Endodermal cell (in vitro differentiated cells): ENCODE measurements at places on chromosomes 4 and X.
A peak's percentile ranks its signal among the peaks of the same experiment; 100 is the strongest.

DNA sequence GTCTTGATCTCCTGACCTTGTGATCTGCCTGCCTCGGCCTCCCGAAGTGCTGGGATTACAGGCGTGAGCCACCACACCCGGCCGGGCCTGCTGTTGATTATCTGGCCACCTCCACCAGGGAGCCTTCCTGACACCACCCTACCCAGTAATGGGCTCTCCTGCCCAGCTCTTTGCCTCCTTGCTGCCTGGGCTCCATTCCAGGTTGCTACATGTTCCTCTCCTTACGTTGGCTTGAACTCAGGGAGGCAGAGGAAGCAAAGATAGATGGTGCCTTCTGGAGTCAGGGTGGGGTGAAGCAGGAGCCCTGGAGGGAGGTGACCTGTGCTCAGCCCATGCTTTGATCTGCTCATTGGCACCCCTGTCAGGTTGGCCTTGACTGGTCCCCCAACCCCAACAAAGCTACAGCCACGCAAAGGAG is 26.3 kb downstream of the FLNA start:
- no peak overlapping the region for H3K27ac ChIP-seq
- no peaks in the 10 kb centered on the region for H3K27me3 ChIP-seq
- H3K4me1 ChIP-seq: no peaks in the 10 kb centered on the region
- H3K4me3 ChIP-seq: no peak overlapping the region
- DNase-seq: no peak
- H3K36me3 ChIP-seq: peaks cover 36% of the 10 kb centered on the region

- no peak overlapping the region for H3K4me3 ChIP-seq
- H3K27ac ChIP-seq: no peak overlapping the region
- DNase-seq: peak; percentile 68
- H3K4me1 ChIP-seq: no peaks in the 10 kb centered on the region
These were observed 94.0 kb downstream of the AFAP1 start for GRCh38 chr4:7845493-7846128.

- no peak for DNase-seq
- H3K4me3 ChIP-seq: no peak overlapping the region
- H3K36me3 ChIP-seq: no peaks in the 10 kb centered on the region
- H3K4me1 ChIP-seq: no peaks in the 10 kb centered on the region
- H3K27me3 ChIP-seq: no peaks in the 10 kb centered on the region
These were observed 136.1 kb downstream of the SNCA start for GRCh38 chr4:89700766-89701423.

DNA sequence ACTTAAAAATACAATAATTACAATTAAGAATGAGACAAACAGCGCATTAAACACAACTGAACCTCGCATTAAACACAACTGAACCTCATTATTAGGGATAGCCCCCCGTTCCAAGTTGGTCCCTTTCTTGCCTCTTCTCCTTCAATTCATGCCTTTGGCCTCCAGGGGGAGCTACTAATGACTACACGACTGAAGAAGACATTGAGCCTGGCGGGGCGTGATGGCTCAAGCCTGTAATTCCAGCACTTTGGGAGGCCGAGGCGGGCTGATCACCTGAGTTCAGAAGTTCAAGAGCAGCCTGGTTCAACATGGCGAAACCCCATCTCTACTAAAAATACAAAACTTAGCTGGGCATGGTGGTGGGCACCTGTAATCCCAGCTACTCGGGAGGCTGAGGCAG is 56.4 kb upstream of the NWD2 start:
- no peaks in the 10 kb centered on the region for H3K27me3 ChIP-seq
- H3K4me3 ChIP-seq: no peak overlapping the region
- no peaks in the 10 kb centered on the region for H3K36me3 ChIP-seq

DNA sequence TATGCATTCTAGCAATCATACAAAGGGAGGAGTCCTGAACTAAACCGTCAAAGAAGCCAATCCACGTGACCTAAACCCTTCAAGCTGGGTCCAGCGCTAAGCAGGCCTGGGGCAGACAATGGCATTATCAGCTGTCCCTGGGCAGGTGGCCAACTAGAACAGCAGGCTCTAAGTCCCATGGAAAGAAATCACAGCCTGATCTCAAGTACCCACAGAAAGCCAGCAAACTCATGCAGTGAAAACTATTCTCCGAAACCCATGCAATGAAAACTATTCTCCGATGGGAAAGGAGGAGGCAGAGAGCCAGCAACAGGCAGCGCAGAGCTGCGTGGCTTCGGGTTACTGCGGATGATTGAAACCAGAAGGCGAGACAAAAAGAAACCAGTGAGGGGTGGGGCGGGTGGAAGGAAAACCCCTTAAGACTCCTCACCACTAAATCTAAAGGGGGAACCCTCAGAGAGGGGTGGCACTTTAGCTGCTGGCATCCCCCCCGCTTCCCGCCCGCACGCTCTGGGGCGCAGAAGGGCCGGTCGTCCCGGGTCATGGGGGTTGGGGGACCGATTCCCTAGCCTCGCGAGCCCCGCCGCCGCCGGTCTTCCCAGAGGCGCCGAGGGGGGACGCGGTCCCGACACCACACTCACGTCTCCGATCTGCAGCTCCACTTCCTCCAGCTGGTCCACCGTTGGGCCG is 567 bp downstream of the C4orf46 start:
- peak; percentile 87 for DNase-seq
- no peaks in the 10 kb centered on the region for H3K4me1 ChIP-seq
- H3K4me3 ChIP-seq: peak overlapping the region; percentile 93
- no peaks in the 10 kb centered on the region for H3K27me3 ChIP-seq
- peak overlapping the region; percentile 95 for H3K27ac ChIP-seq

DNA sequence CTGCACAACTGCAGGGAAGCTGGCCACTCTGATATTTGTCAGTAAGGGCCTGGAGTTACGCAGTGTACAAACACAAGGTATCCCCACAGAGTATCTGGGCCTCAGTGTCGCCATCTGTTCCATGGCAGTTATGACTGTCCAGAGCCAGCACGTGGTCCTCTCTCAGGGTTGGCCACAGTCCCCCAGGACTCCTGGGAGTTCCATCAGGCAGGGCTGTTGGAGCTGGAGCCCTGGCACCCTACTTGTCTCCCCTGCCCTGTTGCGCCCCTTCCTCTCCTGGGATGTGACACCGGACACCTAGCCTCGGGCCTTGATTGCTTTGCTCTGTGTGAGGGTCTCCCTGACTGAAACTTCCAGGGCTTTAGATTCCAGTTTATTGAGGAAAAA is 8.4 kb downstream of the HTRA3 start:
- H3K36me3 ChIP-seq: no peaks in the 10 kb centered on the region
- no peak for DNase-seq
- no peak overlapping the region for H3K27ac ChIP-seq
- H3K4me3 ChIP-seq: no peak overlapping the region
- no peaks in the 10 kb centered on the region for H3K27me3 ChIP-seq
- H3K4me1 ChIP-seq: no peaks in the 10 kb centered on the region

DNA sequence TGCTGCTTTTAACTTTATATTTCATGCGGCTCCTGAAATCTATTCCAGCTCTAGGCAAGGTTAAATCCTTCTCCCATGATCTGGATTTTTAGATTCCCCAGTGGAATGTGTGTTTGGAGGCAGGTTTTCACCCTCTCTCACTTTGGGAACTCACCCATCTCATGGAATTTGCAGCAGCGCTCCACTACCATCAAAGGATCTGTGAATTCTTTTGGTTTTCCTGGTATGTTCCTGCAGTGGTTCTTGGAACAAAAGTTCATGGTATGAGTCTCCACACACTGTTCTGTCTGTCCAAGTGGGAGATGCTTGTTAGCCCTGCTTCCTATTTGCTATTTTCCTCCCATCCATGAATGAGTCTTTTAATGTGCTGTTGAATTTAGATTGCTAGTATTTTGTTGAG is 14.0 kb downstream of the APOOL start:
- no peak overlapping the region for H3K4me3 ChIP-seq
- no peak for DNase-seq
- H3K27me3 ChIP-seq: no peaks in the 10 kb centered on the region
- H3K36me3 ChIP-seq: no peaks in the 10 kb centered on the region

- H3K4me1 ChIP-seq: no peaks in the 10 kb centered on the region
- H3K4me3 ChIP-seq: no peak overlapping the region
- peak; percentile 76 for DNase-seq
- H3K27me3 ChIP-seq: no peaks in the 10 kb centered on the region
These were observed 158.0 kb upstream of the PRDX4 start for GRCh38 chrX:23509256-23509655.
